NK-92 treated with Interleukin-12 subunit alpha and Interleukin-12 subunit beta, amount 100 ng/mL, for 24 hours (cell line): ENCODE measurements at places on chromosomes 7 and 10.

GRCh38 chr10:23613900-23614299 is 175.0 kb downstream of the OTUD1 start:
- no peak for DNase-seq

DNA sequence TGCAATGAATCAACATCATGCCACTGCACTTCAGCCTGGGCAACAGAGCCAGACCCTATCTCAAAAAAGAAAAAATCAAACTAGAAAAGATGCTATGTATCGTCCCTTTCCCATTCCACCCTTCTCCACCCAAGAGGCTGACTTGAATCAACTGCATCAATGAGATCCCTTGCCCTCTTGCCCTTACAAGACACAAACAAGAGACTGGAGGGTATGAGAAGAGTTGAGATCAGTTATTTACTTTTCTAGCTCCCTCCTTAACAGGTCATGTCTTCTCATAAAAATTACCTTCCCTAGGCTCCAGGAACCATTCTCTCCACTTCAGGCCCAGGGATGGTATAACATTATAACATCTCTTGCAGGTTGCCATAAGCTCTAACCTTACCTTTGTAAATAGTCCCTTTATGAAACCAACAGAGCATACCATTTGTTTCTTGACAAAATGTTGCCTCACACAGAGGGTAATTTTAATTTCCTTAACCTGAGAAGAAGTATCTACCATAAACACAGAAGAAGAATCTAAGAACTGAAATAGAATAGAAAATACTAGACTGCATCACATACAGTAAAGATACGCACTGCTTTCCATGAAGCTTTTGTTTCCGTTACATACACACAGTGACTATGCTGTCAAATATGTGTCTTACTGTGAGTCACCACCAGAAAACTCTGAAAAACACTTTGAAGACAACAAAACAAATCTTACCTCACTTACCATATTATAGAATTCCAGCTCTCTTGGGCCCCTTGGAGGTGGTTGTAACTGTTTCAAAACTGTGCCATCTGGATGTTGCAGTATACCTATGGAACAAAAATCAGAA is 30.5 kb downstream of the IPMK start:
- no peak for DNase-seq

DNA sequence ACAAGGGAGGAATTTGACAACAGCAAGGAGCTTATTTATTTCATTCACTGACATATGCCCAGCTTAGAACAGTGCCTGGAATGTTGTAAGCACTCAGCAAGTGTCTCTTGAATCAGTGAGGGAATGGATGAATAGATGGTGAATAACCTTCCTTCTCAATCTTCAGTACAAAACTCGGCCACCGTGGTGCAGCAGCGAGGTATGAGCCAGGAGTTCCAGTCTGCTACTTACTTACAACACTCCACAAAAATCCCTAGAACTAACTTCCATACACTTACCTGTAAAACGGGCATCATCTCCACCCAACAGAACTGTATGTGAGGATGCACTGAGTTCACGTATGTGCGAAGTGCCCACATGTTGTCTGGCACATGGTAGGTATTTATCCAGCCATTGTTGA is 237.4 kb downstream of the WDR11 start:
- no peak for DNase-seq

DNA sequence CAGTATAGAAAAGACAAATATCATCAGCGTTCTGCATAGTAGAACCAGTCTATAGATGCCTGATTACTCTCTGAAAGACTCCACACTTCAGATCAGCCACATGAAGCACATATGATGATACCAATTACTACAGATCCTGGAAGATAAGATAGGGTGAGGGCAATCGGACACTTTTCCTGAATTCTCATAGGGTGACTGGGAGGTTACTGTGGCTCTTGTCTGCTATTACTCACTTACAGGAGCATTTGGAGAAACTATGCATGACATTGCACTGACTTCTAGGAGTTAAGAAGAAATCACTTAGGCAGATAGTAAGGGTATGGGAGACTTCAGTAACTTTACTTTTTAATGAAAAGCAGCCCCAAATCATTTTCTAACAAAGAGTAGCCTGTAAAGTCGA is 1140.9 kb downstream of the XPNPEP1 start:
- no peak for DNase-seq

DNA sequence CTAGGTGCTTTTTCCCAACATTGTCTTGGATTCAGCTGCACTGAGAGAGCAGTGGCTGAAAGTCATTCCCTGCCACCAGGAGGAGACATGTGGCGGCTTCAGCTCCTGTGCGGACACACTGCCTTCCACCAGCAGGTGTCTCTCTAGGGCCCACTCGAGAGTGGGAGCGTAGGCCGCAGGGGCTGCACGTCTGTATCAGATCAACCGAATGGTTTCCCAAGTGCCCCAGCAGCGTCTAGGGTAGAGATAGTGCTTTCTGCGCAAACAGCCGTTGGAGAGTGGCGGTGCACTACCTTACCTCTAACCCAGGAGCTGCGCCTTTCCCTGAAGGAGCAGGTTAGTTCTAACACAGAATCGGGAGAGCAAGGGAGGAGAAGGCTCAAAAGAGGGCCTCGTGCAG is 31.7 kb downstream of the PAPOLB start:
- no peak for DNase-seq
